ENCODE measurements at places on chromosomes 11 and 22.

DNA sequence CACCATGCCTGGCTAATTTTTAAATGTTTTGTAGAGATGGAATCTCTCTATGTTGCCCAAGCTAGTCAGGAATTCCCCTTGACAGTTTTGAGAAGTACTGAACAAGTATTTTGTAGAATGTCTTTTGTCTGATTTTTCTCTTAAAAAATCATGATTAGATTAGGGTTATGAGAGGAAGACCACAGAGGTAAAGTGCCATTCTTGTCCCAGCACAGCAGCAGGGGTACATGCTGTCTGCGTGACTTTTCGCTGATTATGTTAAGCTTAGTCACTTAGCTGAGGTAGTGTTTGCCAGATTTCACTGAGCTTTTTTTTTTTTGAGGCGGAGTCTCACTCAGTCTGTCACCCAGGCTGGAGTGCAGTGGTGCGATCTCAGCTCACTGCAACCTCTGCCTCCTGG is 13.6 kb upstream of the NUP160 start:
- peak; percentile 81 for DNase-seq

GRCh38 chr11:126148317-126148716 is 63.1 kb downstream of the RPUSD4 start:
- no peak for DNase-seq

GRCh38 chr22:48464246-48464645 is 1363.4 kb downstream of the BRD1 start:
- no peak for DNase-seq

DNA sequence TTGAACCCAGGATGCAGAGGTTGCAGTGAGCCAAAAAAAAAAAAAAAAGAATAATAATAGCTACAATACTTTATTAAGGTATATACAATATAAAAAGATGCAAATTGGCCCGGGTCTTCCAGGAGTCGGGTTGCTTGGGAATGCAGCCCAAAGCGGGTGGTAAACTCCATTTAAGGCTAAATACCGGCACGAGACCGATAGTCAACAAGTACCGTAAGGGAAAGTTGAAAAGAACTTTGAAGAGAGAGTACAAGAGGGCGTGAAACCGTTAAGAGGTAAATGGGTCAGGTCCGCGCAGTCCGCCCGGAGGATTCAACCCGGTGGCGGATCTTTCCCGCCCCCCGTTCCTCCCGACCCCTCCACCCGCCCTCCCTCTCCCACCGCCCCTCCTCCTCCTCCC is 143.3 kb downstream of the DLG2 start:
- DNase-seq: no peak

DNA sequence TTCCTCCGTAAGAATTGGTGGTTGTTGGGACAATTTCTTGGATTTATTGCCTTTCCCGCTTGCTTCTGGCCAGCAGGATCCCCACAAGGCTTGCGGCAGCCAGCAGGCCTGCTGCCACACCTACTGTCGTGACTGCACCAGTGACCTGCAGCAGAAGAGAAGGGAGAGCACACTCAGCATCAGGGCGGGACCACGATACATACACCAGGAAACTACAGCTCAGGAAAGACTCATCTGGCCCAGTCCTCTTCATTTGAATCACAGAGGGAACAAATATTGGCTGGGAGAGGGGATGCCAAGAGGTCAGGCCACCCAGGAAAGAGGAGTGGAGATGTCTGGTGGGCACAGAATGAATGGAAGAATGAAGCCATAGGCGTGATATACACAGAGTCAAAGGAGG is 10.3 kb downstream of the PLAAT2 start:
- no peak for DNase-seq

DNA sequence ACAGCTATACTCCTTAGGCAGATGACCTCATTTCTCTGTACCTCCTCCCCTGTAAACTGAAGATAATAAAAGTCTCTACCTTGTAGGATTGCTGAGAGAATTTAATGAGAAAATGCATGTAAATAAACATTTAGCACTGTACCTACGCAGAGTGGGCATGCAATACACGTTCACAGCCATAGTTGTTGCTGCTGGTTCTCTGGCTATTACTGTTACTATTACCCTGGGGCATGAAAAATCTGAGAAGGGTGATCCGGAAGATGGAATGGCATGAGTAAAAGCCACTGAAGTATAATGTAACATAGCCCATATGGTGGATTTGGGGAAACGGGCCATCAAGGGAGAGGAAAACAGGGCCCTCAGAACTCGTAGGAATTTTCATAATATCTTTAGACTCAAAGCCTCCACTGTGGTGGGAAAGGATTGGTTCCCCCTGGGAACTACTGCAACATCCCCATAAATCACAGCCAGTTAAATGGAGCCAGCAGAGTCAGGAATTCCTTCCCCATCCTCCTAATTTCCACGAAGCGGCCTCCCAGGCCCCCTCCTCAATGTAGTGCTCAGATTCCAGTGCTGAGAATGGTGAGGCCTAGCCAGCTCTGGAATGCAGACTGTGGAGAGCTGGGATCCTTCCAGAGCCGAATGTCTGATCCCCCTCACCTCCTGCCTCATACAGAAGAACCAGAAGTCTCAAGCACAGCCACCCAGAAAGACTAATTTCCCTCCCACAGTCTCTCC is 205.3 kb downstream of the MN1 start:
- DNase-seq: no peak

GRCh38 chr11:45530111-45530510 is 135.3 kb downstream of the CHST1 start:
- no peak for DNase-seq

DNA sequence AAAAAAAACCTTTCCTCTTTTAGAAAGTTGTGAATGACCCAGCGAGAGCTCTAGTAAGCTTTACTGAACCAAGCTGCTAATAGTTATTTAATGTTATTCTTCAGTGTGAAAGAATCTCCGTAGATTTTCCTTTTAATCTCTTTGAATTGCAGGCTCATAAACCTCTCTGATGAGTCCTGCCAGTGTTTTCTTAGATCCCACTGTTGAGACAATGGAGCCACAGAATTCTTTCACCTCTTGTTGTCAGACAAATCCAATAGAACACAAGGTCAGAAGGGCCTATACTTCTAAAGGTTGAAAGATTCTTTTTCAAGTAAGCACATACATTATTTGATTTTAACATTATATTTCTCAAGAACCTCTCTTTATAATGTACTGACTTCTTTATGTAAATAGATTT is 52.2 kb downstream of the DNAJC24 start:
- DNase-seq: no peak
